ENCODE measurements at places on chromosomes 5 and 9. TPM values are rescaled to one million over a fixed set of nuclear protein-coding genes. Genes with fewer than 3 reads are reported as not detected.

DNA sequence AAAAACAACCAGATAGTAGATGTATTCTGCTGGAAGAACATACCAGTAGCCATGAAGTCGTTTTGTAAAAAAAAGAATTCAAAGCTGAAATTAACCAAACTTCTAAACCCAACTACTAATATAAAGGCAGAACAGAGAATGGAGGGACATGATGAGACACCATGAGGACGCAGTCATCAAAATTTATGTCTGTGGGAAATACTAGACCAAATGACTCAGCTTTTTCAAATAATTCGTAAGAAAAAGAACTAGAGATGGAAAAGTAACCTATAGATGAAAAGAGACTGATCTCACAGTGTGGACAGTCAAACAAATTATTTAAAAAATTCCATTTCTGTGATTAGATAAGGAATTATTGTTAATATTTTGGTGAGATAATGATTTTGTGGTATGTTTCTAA, 10.3 kb downstream of the TTC23L start:
- no peak for DNase-seq

- no peak for DNase-seq
Observed at GRCh38 chr5:111513131-111513520, 791 bp upstream of the STARD4 start.

The TAL2 gene
- total RNA-seq = not detected

DNA sequence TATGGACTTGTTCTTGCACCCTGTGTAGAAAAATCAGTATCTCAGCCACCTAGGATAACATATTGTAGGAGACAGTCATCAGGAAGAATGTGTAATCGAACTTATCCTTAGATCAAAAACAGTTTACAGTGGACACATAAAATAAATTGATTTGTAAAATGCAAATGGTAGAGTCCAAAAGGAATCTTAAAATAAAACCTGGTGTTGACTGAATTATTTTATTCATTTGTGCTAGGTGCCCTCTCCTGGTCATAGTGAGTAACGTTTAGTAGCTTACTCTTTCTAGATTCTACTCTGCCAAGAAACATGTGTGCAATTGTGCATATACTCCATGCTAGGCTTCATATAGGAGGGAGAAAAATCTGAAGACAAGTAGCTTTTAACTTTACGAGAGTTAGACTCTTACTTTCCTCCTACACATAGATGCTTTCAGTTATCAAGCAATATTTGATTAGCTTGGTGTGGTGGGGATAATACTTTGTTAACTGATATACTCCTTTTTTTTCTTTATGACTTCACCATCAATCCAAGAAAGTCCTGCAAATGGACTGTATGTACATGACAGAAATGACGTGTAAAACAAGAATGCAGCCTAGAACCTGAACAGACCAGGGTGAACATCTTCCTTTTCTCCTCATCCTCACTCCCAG, 23.7 kb upstream of the LOX start:
- peak; percentile 75 for DNase-seq

The SCGB3A2 gene
- total RNA-seq = not detected

- DNase-seq = no peak
Observed at GRCh38 chr5:142828797-142829535, 58.8 kb downstream of the ARHGAP26 start.

The CHMP5 gene
- total RNA-seq = 161 TPM

GRCh38 chr5:178305801-178306200, 73.2 kb upstream of the PHYKPL start:
- no peak for DNase-seq

- no peak for DNase-seq
Observed at GRCh38 chr5:86118542-86118941, 499.2 kb upstream of the COX7C start.

The ANKRD33B gene
- 8.2 TPM for total RNA-seq
